NCI-H1092 treated with DMSO at 0.1 percent for 48 hours (cell line): ENCODE measurements at places on chromosomes 5 and 9.

GRCh38 chr5:123209502-123210027, 120.5 kb downstream of the PRDM6 start:
- no peak for DNase-seq

DNA sequence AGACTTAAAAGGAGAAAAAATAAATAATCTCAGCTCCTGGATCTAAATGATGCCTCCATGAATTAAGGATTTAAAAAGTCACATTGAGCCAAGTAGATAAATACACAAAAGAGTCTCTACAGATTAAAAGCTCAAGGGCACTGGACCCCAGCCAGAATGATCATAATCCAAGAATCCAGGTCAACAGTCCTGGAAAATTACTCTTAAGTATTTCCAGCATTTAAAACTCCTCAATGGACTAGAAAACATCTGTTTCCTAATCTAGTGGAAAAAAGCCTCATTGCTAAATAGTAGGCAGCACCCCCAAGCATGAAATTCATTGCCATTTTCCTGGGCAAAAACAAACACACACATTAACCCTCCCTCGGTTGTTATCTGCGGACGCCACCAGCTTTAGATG, 96.8 kb downstream of the FRMD3 start:
- DNase-seq = peak; percentile 9

GRCh38 chr9:136761545-136761981, 2.8 kb downstream of the LCN15 start:
- DNase-seq = no peak

DNA sequence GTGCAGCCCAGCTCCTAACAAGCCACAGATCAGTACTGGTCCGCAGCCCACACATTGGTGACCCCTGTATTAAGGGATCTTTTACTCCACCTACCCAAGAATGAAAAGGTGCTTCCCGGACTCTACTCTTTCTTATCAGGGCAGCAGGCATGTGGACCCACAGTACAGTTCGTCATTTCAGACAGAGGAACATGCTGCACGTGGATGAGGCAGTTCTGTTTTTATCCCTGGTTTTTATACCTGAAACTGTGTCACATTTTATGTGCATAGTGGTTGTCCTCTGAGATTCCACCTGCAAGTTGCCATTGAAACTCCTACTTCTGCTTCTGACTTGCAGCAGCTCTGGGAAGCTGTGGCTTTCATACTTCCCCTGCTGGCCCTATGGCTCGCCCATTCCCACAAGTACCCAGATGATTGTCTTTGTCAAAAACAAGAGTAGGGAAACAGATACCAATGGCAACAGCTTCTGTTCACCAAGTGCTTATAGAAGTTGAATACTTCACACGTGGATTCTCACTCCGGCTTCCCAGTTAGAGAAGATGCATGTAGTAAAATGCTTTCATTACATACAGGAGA, 208.0 kb downstream of the TRIO start:
- no peak for DNase-seq

GRCh38 chr5:55994495-55994997, at the start of gene IL6ST:
TSS of gene IL6ST (minus strand) at chr5:55994963. CDS start at chr5:55976278, 18,685 bp downstream.
- no peak for DNase-seq

GRCh38 chr9:95840074-95840473, 35.4 kb upstream of the ERCC6L2 start:
- DNase-seq = no peak

- no peak for DNase-seq
Observed at GRCh38 chr5:159514229-159514810, 184.0 kb upstream of the IL12B start.

DNA sequence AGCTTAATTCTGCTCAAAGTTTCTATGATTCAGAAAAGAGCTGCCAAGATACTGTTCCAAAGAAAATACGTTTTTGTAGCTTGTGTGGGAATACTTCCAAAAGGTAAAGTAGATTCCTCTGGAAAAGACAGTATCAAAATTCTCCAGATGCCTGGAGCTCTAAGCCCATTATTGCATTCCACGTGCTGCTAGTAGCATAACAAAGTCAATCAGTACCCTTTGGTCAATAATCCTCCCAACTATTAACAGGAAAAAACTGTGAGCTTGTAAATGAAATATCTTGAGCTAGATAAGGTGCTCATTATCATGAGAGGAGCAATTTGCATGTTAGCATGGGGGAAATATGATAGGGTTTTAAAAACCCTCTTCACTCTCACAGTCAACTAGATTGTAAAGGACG, 229.5 kb upstream of the TYRP1 start:
- peak; percentile 56 for DNase-seq

- peak; percentile 73 for DNase-seq
Observed at GRCh38 chr9:79977510-79978197, 405.9 kb downstream of the TLE4 start.

DNA sequence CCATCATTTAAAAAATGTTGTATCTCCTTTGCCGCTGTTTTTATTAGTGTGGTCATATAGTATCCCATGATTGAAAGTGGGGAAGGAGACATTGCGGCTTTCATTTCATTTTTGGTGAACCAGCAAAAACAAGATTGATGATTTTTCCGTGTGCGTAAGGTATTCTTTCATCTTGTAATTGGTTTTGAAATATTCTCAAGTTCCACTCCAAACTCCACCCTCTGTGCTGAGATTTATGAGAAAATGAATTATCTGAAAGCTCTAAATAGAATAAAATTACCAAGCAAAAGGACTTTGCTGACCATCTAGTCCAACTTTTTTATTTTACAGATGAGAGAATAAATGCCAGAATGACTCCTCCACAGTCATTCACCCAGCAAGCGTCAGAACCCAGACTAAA, 103.1 kb upstream of the MPDZ start:
- DNase-seq = no peak

- DNase-seq = no peak
Observed at GRCh38 chr5:34944460-34945047, 15.2 kb downstream of the DNAJC21 start.

GRCh38 chr5:169954786-169955185, 25.5 kb downstream of the INSYN2B start:
- peak; percentile 13 for DNase-seq

- no peak for DNase-seq
Observed at GRCh38 chr5:68738841-68739240, 355.0 kb upstream of the SLC30A5 start.

- DNase-seq = no peak
Observed at GRCh38 chr9:128554155-128554862, 1.9 kb downstream of the SPTAN1 start.

- DNase-seq = no peak
Observed at GRCh38 chr5:80964919-80965318, 4.8 kb downstream of the RASGRF2 start.

DNA sequence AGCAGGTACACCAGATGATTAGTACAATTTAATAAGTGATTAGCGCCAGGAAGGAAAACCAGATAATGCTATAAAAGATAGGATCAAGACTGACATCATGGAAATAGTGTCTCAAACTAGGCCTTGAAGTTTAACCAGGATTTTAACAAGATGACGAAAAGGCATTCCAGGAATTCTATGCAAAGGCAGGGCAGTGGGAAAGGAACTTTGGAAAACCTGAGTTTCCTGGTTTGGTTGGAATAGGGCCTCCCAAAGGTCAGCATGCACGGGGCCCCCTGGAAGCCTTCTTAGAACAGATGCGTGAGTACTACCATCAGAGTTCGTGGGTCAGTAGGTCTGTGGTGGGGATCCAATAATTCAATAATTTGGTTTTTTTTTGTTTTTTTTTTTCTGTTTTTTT, 935.2 kb upstream of the DMAC1 start:
- no peak for DNase-seq
